Fibroblast of villous mesenchyme (primary cell): ENCODE measurements at places on chromosomes 2 and 18.

DNA sequence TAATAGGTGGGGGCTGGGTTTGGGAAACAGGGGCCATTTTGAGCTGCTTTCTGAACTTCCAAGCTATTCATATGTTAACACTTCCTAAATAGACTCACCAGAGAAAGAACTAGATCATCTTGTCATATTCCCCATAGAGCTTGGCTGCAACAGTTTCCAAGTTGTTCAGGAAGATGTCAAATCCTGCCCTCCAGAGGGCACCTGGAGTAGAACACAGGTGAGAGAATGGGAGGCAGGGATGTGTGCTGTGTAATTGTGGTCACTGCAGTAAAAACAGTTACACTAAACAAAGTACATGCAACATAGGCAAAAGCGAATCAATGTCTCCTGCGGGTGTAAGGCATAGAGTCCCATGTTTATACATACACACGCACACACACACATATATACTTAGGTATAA is 34.5 kb upstream of the LRRC30 start:
- no peak for DNase-seq

DNA sequence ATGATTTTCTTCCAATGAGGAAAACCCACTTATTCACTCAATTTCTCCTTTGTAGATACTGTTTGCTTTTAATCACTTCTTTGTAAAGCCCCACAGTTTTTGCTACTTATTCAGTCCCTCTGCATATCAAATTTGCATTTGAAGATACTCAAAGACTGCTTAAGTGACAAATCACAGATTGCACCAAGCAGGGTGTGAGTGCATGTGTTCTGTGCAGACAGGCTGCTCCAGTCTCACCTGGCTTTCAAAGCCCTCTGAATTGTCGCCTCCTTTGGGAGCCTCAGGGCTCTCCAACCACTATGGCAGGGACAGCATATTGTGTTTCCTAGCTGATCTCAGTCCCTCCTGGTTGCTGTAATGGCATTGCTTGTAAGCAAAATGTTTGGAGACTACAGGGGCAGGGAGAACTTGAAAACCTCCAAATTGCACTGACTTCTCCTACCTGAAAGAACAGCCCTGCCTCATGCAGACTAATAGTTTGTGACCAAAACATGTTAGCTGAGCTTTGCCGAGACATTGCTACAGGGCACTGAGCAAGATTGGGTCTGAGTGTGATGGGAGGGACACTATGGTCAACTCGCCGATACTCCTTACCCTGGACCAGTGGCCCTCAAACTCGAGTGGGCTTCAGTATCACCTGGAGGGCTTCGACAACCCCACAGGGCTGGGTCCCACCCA is 96.8 kb downstream of the POLE4 start:
- no peak for DNase-seq

DNA sequence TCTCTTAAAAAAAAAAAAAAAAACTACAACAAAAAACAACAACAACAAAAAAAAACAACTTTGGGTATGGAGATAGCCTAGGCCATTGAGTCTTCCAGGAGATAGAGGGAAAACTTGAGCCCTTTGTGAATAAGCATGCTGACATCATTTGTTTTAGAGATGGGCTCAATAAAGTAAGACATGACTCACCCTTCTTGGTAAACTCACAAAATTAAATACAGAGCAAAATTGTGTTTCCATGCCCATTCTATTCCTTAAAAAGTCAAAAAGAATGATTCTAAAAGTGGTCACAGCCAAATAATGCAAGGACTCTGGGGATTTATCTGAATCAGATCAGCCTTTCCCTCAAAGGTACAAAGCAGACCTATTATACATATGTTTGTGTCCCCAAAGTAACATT is 117.4 kb downstream of the ETAA1 start:
- peak; percentile 66 for DNase-seq

GRCh38 chr2:73903313-73903712 is 10.5 kb downstream of the ACTG2 start:
- no peak for DNase-seq

DNA sequence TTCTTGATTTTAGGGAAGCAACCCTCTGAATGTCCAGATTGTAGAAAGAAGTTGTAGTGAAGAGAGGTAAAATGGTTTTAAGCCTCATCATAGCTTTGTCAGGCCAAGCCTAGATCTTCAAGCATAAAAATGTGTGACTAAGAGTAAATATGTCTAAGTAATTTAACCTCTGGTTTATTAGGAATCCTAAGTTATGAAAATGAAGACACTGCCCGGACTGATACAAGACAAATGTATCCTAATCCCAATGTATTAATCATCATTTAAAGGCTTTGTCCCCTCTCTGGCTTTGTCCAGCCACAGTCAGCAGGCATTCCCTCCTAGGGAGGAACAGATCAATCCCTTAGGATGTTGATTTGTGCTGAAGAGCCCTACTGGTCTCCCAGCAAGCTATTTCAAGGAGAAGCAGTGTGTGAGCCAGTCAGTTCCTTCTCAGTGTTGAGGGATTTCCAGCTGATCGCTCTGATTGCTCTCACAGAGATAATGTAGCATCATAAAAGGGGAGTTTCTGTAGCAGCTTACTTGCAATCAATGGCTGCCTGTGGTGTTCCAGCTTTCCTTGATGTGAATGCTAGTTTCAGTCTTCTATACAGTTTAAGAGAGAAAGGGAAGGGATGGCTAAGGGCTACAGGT is 796.1 kb downstream of the EPHA4 start:
- DNase-seq = no peak

DNA sequence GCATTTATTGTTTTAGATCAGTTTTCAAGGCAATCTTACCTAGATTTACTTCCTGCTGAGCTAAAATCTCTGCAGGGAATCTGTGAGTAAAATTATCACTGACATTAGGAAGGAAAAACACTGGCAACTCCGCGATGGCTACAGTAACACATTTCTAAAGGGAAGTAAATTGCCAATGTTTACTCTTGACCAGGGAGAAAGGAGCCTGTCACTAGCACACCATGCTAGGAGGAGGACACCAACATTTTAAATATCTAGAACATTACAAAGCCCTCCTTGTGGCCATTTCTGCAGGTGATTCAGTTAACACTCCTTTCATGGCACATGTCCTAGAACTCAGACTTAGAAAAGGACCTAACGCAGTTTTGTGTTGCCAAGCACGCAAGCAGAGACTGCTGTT is 58.4 kb downstream of the TCF4 start:
- no peak for DNase-seq

DNA sequence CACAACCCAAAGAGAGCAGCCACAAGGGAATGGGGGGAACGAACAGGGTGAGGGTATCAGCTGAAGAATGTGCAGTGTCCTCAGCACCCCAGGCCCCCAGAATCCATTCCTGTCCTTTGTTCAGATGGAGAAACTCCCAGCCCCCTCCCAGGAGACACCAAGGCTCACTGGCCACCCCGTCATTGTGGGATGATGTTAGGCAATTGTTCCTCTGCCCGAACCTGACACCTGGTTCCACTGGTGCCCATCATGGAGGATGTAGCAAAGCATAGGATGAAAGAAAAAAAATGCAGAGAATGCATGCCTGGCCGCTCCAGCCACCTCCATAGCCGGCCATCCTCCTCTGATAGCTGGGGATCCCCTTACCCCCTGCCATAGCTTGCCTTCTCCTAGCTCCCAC is 197.3 kb upstream of the TWIST2 start:
- no peak for DNase-seq

DNA sequence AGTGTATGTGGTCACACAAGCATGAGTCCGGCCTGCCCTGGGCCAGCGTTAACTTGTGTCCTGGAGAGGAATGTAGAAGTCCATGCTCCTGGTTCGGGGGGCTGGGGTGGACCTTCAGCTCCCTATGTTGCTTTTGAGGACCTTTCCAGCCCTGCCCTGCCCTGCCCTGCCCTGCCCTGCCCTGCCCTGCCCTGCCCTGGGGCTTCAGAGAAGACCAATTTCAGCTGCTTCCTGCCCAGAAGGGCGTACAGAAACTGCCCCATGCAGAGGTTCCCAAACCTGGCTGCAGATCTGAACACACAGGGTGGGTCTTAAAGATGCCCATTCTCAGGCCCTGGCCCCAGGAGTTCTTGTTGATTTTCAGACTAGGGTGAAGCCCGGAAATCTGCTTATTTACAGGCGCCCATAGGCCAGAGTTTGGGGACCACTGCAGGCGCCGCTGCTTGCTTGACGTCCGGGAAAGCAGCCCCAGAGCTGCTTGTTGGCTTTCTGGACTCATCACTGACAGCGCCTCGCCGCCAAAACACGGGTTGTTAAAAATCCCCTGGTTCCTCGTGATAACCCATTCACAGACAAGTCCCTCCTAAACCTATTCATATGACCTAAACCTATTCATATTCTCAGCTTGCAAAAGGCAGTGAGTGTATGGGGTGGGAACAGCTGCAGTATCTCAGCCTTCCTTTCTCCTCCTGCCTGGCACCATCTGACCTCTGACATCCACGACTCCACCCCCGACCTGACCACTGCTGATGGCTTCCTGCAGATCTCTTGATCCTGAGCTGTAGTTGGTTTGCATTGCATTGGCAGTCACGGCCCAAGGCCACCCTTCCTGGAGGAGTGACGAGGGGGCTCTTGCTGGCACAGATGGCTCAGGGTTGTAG is 198.3 kb downstream of the GLI2 start:
- peak; percentile 85 for DNase-seq

- DNase-seq = no peak
These were observed 69.3 kb downstream of the NRP2 start for GRCh38 chr2:205751569-205752031.

DNA sequence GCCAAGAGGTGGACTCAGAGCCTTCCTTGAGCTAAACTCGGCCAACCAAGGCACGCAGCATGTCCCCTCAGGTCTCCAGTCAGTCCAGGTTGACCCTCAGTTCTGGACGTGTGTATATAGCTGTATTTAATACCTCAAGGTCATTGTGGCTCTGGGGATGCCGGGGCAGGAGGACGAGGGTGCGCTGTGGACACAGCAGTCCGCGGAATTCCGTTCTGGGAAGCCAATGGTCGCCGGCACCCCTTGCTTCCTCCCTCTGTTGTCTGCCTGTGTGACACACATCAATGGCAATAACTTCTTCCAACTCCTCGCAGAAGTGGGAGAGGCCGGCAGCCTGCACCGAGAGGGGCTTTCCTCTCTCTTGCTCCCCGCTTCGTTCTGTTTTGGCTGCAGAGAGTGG is 27.7 kb downstream of the LBH start:
- DNase-seq = no peak

GRCh38 chr2:85790032-85790431 is 36.2 kb downstream of the ATOH8 start:
- no peak for DNase-seq

GRCh38 chr2:188974164-188974563 is at the start of gene COL3A1:
Gene COL3A1, plus strand, starts transcription at chr2:188974373. Its CDS starts 117 bp downstream, at chr2:188974490.
- DNase-seq = peak; percentile 96

GRCh38 chr2:121372721-121373353 is 87.8 kb upstream of the TFCP2L1 start:
- DNase-seq = no peak

- DNase-seq = no peak
These were observed 231.2 kb upstream of the RAB6C start for GRCh38 chr2:129748250-129748649.

DNA sequence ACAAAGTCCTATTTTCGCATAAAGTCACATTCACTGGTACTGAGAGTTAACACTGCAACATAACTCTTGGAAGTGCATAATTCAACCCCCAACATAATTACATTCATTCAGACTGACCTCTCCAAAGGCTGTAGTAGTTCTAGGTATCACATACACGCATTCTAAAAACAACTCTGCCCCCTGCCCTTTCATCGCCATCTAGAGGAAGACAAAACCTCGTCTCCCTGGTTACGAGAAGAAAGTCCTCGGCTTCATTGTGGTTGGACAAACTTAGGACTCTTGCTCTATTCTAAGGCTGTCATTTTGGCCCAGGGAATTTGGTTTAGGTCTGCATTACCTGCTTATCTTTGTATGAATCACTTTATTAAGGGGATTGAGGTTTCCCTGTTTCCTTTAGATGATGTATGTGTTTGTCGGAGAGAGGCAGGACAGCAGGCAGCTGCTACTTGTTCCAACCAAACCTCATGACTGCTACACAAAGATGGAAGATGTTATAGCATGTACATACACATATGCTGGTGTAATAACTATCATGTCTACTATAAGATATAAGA is 215.4 kb upstream of the NRXN1 start:
- no peak for DNase-seq

DNA sequence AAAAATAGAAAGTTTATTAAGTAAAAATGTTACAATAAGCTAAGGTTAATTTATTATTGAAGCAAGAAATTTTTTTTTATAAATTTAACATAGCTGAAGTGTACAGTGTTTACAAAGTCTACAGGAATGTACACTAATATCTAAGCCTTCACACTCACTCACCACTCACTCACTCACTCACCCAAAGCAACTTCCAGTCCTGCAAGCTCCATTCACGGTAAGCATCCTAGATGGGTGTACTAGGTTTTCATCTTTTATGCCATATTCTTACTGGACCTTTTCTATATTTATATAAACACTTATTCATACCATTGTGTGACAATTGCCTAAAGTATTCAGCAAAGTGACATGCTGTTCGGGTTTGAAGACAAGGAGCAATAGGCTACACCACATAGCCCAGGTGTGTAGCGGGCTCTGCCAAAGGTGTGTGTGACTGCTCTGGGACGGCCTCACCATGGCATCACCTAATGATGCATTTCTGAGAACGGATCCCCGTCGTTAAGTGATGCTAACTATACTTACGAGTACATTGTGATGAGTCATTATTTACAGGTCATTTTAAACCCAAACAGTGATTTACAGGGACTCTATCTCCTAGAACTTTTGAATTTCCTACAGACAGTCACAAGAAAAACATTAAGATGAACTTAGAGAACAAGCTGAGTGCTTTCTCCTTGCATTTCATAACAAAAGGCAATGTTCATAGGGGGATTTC is 76.3 kb upstream of the ID2 start:
- DNase-seq = peak; percentile 46

GRCh38 chr18:76380791-76381405 is 114.1 kb downstream of the ZNF516 start:
- DNase-seq = peak; percentile 41

DNA sequence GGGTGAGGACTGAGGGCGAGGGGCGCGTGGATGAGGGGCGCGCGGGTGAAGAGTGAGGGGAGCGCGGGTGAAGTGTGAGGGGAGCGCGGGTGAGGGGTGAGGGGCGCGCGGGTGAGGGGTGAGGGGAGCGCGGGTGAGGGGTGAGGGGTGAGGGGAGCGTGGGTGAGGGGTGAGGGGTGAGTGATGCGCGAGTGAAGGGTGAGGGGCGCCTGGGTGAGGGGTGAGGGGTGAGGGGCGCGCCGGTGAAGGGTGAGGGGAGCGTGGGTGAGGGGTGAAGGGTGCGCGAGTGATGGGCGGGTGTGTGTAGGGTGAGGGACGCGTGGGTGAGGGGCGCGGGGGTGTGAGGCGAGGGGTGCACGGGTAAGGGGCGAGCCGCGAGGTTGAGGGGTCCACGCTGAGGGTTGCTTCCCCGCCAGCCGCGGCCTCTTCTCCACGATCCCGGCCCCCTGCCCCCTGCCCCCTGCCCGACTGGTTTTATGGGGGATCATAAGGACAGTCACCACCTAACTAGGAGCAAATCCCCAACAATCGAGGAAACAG is 1.1 kb upstream of the SLC66A2 start:
- no peak for DNase-seq

GRCh38 chr2:226849349-226849748 is 13.5 kb downstream of the RHBDD1 start:
- DNase-seq = no peak

DNA sequence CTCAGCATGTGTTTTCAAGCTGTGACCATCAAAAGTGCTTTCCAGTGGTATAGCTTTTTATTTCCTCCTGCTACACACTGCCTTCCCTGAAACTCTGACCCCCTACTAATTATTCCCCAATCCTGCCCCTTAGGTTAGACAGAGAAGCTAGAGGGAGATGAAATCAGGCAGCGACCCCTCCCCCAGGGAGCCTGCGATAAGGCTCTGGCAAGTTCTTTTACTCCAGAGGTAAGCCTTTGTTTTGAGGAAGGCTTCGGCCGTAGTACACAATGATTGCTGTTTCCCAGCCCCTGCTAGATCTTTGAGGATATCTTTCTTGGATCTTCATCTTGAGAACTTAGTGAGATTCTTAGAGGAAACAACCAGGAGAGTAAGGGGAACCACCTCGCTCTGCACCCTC is 33.5 kb upstream of the NOL4 start:
- DNase-seq = no peak
